ENCODE measurements at places on chromosomes 5 and 9. TPM values are rescaled to one million over a fixed set of nuclear protein-coding genes. Genes with fewer than 3 reads are reported as not detected.

GRCh38 chr5:59744531-59744992, 149.0 kb downstream of the PDE4D start:
- no peak for DNase-seq

ALDH1A1 gene
- 6.2 TPM for total RNA-seq

- no peak for DNase-seq
These were observed 7.6 kb downstream of the LMX1B start for GRCh38 chr9:126621061-126621918.

GRCh38 chr5:82346399-82347165, 68.4 kb upstream of the RPS23 start:
- no peak for DNase-seq

DNA sequence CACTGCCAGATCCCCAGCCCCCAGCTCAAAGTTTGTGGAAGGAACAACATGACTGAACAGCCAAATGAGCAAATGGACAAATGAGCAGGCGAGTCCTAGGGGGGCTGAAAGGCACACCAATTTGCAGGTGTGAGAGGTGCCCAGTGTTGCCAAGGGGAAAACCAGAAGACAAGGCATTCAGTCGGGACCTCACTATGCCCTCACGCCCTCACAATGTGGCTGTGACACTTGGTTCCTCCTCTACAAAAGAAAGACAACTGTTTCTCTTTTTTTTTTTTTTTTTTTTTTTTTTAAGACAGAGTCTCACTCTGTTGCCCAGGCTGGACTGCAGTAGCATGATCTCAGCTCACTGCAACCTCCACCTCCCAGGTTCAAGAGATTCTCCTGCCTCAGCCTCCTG, 28.0 kb downstream of the TNIP1 start:
- DNase-seq = no peak

DNA sequence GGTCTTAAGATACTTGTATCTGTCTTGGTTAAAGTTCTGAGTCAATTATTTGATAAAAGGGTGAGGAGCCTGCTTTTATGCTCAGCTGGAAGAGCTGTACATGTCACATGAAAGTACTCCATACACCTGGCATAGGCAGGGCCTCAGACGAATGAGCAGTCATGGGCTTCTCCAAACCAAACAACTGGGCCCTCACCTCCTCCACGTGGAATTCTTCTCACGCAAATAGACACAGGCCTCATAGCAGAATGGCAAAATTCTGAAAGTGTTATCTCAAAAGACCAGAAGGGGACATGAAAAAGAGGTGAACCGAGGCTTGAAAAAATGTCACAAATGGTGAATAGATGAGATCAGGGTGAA, 48.6 kb downstream of the FAM240B start:
- DNase-seq = no peak

HAPLN1 gene
- 0.94 TPM for total RNA-seq

DNA sequence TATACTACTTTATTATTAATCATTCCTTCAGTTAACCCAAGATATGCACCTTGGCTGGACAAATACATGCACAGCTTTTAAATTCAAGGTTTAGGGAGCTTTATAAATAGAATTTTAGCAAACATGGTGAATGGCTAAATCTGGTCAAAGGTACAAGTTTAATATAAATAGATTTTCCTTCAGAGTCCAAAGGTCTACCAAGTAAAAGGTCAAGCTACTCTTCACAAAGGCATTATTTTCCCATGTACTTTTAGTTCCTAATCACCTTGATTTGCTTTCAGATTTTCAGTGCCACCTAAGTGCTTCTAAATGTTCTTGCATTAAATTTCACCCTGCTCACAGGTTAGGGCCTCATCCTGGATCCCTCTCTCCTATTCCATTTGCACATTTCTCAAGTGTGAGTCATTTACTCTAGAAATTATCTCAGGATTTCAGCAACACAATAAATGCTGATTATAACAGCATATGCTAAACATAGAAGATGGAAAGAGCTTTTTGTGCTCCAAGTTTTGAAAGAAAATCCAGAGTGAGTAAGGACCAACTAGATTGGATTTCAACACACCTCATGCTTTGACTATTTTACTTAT, 459.4 kb upstream of the ITGA1 start:
- no peak for DNase-seq

SGTB gene
- total RNA-seq = 9.5 TPM

- no peak for DNase-seq
These were observed 345.6 kb downstream of the KDM4C start for GRCh38 chr9:7103367-7103766.

OR1J2 gene
- total RNA-seq = not detected

PTGDS gene
- 1,323 TPM for total RNA-seq

PPP3R2 gene
- not detected for total RNA-seq

Measured in cardiac septum (tissue), 1 donor.